ENCODE measurements at places on chromosomes 11 and 22. TPM values are rescaled to one million over a fixed set of nuclear protein-coding genes. Genes with fewer than 3 reads are reported as not detected.

The SESN3 gene
- 24.7 TPM for total RNA-seq

The NEFH gene
- total RNA-seq = 0.12 TPM

The TMPRSS4 gene
- not detected for total RNA-seq

The DTX4 gene
- total RNA-seq = 2.6 TPM

The KRTAP5-1 gene
- not detected for total RNA-seq

The FGF19 gene
- total RNA-seq = not detected

The MOGAT2 gene
- total RNA-seq = not detected

The DGCR6 gene
- total RNA-seq = 2.4 TPM

The USH1C gene
- not detected for total RNA-seq

The TIMM10B gene
- total RNA-seq = 52.7 TPM

The PRR33 gene
- total RNA-seq = not detected

Measured in hair follicle dermal papilla cell (primary cell).